ENCODE measurements at places on chromosomes 2 and 18.

DNA sequence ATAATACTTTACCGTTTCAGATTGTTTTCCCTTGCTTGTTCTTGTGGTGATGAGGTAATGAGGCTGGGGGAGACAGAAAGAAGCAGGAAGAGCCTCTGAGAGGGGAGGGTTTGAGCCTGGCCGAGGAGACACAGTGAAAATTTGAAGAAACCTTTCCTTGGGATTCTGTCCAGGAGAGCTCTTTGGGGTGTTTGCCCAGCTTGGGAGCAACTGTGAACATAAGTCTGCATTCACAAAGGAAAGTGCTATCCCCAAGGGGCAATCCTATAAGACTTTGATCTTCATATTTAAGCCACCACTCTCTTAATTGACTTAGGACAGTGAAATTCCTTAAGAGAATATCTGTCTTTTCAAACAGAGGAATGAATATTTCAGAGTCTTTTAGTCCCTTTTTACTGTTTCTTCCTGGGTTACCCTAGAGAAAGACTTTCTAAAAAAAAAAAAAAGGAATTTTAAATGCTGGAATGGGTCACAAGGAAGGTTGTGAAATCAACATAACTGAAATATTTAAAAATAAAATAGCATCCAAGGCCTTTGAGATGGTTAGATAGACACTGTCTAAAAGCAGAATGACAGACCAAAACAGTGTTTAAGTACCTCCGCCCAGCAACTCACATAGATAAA, 52.5 kb upstream of the STAM2 start:
- DNase-seq, result no peak
- peaks cover 3% of the 10 kb centered on the region for H3K27me3 ChIP-seq
- no peak overlapping the region for H3K27ac ChIP-seq
- no peaks in the 10 kb centered on the region for H3K36me3 ChIP-seq

- no peak overlapping the region for H3K27ac ChIP-seq
- no peak overlapping the region for H3K4me3 ChIP-seq
- DNase-seq, result no peak
- H3K36me3 ChIP-seq, result no peaks in the 10 kb centered on the region
Measured at GRCh38 chr2:231523451-231524285, 6.6 kb downstream of the NMUR1 start.

GRCh38 chr2:178194600-178195389, 483 bp downstream of the OSBPL6 start:
- peaks cover 3% of the 10 kb centered on the region for H3K4me1 ChIP-seq
- DNase-seq, result peak; percentile 43
- peaks cover 57% of the 10 kb centered on the region for H3K27me3 ChIP-seq
- peak overlapping the region; percentile 69 for H3K4me3 ChIP-seq
- no peak overlapping the region for H3K27ac ChIP-seq

- no peak for DNase-seq
- H3K4me3 ChIP-seq, result no peak overlapping the region
- no peak overlapping the region for H3K27ac ChIP-seq
- peaks cover 11% of the 10 kb centered on the region for H3K4me1 ChIP-seq
Measured at GRCh38 chr2:222844323-222844722, 16.5 kb upstream of the ACSL3 start.

GRCh38 chr18:61470031-61470674, 136.9 kb downstream of the CDH20 start:
- H3K27me3 ChIP-seq, result no peaks in the 10 kb centered on the region
- no peak overlapping the region for H3K27ac ChIP-seq
- H3K4me1 ChIP-seq, result no peaks in the 10 kb centered on the region
- no peak overlapping the region for H3K4me3 ChIP-seq
- no peak for DNase-seq
- H3K36me3 ChIP-seq, result no peaks in the 10 kb centered on the region

- no peak overlapping the region for H3K4me3 ChIP-seq
- no peaks in the 10 kb centered on the region for H3K36me3 ChIP-seq
- H3K4me1 ChIP-seq, result no peaks in the 10 kb centered on the region
- H3K27ac ChIP-seq, result no peak overlapping the region
- DNase-seq, result no peak
- H3K27me3 ChIP-seq, result peaks cover 6% of the 10 kb centered on the region
Measured at GRCh38 chr18:31553800-31554199, 37.9 kb upstream of the TTR start.

GRCh38 chr2:186887107-186888090, 38.4 kb upstream of the ZSWIM2 start:
- H3K4me3 ChIP-seq, result no peak overlapping the region
- no peak for DNase-seq
- H3K4me1 ChIP-seq, result no peaks in the 10 kb centered on the region
- H3K36me3 ChIP-seq, result no peaks in the 10 kb centered on the region

GRCh38 chr2:239690651-239691631, 290.1 kb upstream of the HDAC4 start:
- DNase-seq, result no peak
- no peak overlapping the region for H3K27ac ChIP-seq
- H3K4me1 ChIP-seq, result no peaks in the 10 kb centered on the region
- no peak overlapping the region for H3K4me3 ChIP-seq
- H3K36me3 ChIP-seq, result no peaks in the 10 kb centered on the region

- H3K27me3 ChIP-seq, result no peaks in the 10 kb centered on the region
- no peaks in the 10 kb centered on the region for H3K36me3 ChIP-seq
- H3K4me3 ChIP-seq, result no peak overlapping the region
- peaks cover 45% of the 10 kb centered on the region for H3K4me1 ChIP-seq
- DNase-seq, result no peak
- H3K27ac ChIP-seq, result no peak overlapping the region
Measured at GRCh38 chr2:200966770-200967169, 3.3 kb upstream of the ORC2 start.

- peaks cover 8% of the 10 kb centered on the region for H3K27me3 ChIP-seq
- peak; percentile 59 for DNase-seq
- no peaks in the 10 kb centered on the region for H3K36me3 ChIP-seq
- peaks cover 5% of the 10 kb centered on the region for H3K4me1 ChIP-seq
- H3K4me3 ChIP-seq, result peak overlapping the region; percentile 53
Measured at GRCh38 chr18:77899972-77900754, 650.5 kb downstream of the GALR1 start.

DNA sequence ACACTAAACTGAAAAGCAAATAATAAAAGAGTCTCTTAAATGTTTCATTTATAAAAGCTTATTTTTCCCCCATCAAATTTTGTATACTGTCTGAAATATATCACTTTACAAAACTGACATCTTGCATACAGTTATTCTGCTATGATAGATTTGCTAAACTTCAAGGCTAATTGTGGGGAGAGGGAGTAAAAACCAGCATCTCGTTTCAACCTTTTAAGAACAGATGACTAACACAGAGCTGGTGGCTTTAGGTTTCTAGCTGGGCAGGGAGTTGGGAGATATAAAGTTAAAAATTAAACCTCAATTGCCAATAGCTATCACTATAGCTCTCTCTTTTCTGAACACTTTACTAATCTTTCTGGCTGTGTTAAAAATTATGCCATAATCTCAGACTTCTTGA, 23.5 kb downstream of the C1D start:
- H3K4me1 ChIP-seq, result peaks cover 7% of the 10 kb centered on the region
- no peak for DNase-seq
- H3K27ac ChIP-seq, result no peak overlapping the region

- no peaks in the 10 kb centered on the region for H3K27me3 ChIP-seq
- H3K4me1 ChIP-seq, result peaks cover 4% of the 10 kb centered on the region
Measured at GRCh38 chr2:43405829-43406228, 179.4 kb upstream of the ZFP36L2 start.

GRCh38 chr18:9684881-9685614, 23.1 kb upstream of the RAB31 start:
- H3K27ac ChIP-seq, result no peak overlapping the region
- peaks cover 2% of the 10 kb centered on the region for H3K27me3 ChIP-seq
- DNase-seq, result no peak
- peaks cover 10% of the 10 kb centered on the region for H3K4me1 ChIP-seq
- H3K36me3 ChIP-seq, result no peaks in the 10 kb centered on the region
- H3K4me3 ChIP-seq, result no peak overlapping the region

DNA sequence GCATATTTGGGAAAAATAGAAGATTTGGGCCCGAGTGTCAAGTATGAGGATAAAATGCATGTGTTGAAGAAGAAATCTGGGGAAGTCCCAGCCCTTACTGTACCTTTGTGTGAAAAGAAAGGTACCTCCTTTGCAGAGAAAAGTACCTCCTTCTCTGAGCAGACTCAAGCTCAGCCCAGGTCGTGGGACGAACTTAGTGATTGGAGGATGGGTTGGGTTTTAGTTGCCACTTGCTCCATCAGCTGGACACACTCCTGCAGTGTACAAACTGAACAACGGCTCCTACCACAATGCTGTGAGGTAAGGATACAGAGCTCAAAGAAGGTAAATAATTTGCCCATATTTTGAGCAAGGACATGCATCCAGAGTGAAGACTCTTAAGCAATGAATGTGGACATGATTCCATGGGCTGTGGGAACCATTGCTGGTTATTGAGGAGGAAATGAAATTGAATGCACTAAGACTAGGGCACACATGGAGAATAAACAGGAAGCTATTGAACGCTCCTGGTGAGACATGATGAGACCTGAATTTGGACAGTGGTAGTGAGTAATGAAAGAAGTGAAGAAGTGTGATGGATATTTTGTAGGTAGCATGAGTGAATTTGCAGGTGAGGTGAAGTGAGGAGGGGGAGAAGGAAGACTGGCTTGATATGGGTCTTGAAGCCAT, 49.8 kb upstream of the IL1RL1 start:
- no peak for DNase-seq
- H3K27me3 ChIP-seq, result no peaks in the 10 kb centered on the region
- peaks cover 38% of the 10 kb centered on the region for H3K4me1 ChIP-seq
- H3K4me3 ChIP-seq, result no peak overlapping the region

DNA sequence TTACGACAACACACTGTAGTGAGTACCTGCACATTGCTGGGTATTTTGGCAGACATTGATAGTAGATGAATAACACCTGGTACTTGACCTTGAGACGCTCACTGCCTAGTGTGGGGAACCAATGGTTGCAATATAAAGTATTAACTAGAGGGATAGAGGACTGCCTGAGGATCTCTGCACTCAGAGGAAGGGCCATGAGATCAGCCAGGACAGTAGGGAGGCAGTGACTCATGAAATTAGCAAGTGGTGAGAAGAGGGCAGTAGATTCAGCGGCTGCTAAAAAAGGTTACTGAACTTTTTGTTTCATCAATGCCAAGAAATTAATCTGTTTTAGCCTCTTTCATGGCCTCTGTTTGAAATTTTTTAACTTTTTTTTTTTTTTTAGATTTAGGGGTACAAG, 250.8 kb upstream of the TCF4 start:
- H3K36me3 ChIP-seq, result no peaks in the 10 kb centered on the region
- H3K27me3 ChIP-seq, result no peaks in the 10 kb centered on the region
- H3K4me1 ChIP-seq, result no peaks in the 10 kb centered on the region
- no peak overlapping the region for H3K4me3 ChIP-seq
- DNase-seq, result no peak

GRCh38 chr2:100606726-100607343, 44.0 kb downstream of the PDCL3 start:
- peak; percentile 55 for DNase-seq
- no peaks in the 10 kb centered on the region for H3K27me3 ChIP-seq
- no peak overlapping the region for H3K4me3 ChIP-seq
- H3K4me1 ChIP-seq, result peaks cover 4% of the 10 kb centered on the region
- no peaks in the 10 kb centered on the region for H3K36me3 ChIP-seq

- no peak overlapping the region for H3K4me3 ChIP-seq
- H3K27ac ChIP-seq, result no peak overlapping the region
- no peak for DNase-seq
- no peaks in the 10 kb centered on the region for H3K36me3 ChIP-seq
Measured at GRCh38 chr2:137096693-137097092, 331.3 kb downstream of the THSD7B start.

DNA sequence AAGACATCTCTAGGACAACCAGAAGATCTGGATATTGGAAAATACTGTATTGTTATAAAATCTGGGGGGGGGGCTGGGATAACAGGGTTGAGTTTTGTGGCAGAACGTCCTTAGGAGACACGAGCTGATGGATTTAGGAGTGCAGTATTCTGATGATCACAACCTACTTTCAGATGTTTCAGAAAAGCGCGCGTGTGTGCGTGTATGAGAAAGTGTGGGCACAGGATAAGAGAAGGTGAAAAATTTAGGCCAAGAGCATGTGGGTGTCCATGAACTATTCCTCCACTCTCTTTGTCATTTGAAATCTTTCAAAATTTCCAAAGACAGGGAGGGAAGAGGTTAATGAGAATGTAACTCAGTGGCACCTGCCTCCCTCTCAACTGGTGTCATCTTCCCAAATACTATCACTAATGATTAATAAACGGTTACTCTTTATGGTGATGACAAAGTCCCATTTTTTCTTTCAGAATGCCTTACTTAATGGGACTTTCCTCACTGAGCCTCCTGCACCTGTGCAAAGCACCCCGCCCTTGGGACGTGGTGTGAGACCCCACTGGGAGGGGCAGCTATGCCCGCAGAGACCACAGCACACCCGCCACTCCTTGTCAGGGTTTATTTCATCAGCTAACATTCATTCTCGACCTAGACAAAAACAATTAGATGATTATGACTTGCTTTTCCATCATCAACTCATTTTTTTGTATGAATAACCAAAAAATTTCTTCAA, 53.6 kb downstream of the HS6ST1 start:
- no peaks in the 10 kb centered on the region for H3K27me3 ChIP-seq
- H3K27ac ChIP-seq, result no peak overlapping the region
- no peak for DNase-seq
- no peak overlapping the region for H3K4me3 ChIP-seq
- H3K36me3 ChIP-seq, result peaks cover 1% of the 10 kb centered on the region

DNA sequence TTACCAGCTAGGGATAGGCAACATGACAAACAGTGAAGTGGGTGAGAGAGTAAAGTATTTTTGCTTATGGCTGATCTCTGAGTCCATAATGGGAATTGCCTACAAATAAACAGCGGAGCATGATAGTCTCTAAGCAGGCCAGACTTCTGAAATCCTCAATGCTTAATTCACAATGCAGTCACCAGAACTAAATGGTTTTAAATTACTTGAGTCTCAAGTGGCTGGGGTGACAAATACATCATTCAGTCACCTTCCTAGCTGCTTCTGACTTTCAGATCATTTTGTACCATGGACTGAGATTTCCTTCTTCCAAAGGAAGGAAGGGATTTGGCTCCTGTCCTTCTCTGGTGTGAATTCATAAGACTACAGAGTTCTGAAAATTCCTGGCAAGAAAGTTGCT, 82.8 kb upstream of the RMP24 start:
- no peak overlapping the region for H3K4me3 ChIP-seq
- H3K4me1 ChIP-seq, result no peaks in the 10 kb centered on the region
- no peak overlapping the region for H3K27ac ChIP-seq
- H3K27me3 ChIP-seq, result peaks cover 10% of the 10 kb centered on the region
- H3K36me3 ChIP-seq, result peaks cover 2% of the 10 kb centered on the region

DNA sequence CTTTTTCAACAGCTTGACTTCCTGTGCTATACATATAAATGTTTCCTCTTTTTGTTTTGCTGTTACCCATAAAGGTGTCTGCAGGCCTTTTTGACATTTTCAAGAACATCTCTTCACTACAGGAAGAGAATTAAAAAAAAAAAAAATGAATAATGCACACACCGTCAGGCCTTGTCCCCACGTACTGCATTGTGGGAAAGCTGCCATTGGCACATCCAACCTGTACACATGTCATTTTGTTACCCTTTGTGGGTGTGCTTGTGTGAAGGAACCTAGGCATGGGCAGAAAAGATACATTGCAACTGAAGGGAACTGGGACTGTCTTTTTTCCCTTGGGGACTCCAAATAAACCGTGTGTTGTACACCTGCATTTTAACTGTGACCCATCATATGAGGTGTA, 16.8 kb upstream of the TMEM37 start:
- H3K27me3 ChIP-seq, result peaks cover 5% of the 10 kb centered on the region
- H3K4me3 ChIP-seq, result no peak overlapping the region
- no peaks in the 10 kb centered on the region for H3K4me1 ChIP-seq
- no peak for DNase-seq
- no peak overlapping the region for H3K27ac ChIP-seq

GRCh38 chr2:189880832-189881492, 96.7 kb downstream of the PMS1 start:
- H3K36me3 ChIP-seq, result peaks cover 18% of the 10 kb centered on the region
- DNase-seq, result no peak
- no peaks in the 10 kb centered on the region for H3K27me3 ChIP-seq
- H3K4me1 ChIP-seq, result no peaks in the 10 kb centered on the region
- no peak overlapping the region for H3K27ac ChIP-seq
- no peak overlapping the region for H3K4me3 ChIP-seq
